AG08396 (cell line): ENCODE measurements at places on chromosomes 3 and 15.
A peak's percentile ranks its signal among the peaks of the same experiment; 100 is the strongest.

- DNase-seq, result peak; percentile 52
Measured at GRCh38 chr3:99862208-99862607, 44.5 kb downstream of the CMSS1 start.

DNA sequence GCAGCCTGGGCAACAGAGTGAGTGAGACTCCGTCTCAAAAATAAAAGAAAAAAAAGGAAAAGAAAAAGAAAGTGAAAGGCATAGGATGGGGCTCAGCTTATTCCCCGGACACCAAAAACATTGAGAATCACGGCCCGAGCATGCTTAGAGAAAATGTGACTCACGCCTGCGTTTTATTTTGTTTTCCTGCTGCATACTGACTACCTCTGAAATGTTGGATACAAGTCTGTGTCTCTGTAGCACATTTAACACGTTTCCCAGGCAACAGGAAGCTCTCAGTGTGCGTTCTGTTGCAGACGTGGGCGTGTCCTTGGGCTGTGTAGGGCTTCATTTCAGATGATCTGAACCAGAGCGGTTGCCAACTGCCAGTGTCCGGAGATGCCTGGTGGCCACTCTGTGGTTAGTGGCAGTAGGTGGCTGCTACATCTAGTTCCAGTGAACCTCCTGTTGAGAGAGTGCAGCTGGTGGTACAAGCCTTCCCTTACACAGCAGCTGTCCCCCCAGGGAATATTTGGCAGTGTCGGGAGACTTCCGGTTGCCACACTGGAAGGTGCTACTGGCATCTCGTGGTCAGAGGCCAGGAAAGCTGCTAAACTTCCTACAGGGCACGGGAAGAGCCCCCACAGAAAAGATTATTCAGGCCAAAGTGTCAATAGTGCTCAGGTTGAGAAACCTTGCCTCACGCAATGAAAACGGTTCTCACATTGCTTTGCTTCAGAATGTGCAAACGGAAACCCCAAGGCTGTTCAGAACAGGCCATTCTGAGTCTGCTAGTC is 3.0 kb downstream of the SLC51A start:
- DNase-seq, result peak; percentile 89

DNA sequence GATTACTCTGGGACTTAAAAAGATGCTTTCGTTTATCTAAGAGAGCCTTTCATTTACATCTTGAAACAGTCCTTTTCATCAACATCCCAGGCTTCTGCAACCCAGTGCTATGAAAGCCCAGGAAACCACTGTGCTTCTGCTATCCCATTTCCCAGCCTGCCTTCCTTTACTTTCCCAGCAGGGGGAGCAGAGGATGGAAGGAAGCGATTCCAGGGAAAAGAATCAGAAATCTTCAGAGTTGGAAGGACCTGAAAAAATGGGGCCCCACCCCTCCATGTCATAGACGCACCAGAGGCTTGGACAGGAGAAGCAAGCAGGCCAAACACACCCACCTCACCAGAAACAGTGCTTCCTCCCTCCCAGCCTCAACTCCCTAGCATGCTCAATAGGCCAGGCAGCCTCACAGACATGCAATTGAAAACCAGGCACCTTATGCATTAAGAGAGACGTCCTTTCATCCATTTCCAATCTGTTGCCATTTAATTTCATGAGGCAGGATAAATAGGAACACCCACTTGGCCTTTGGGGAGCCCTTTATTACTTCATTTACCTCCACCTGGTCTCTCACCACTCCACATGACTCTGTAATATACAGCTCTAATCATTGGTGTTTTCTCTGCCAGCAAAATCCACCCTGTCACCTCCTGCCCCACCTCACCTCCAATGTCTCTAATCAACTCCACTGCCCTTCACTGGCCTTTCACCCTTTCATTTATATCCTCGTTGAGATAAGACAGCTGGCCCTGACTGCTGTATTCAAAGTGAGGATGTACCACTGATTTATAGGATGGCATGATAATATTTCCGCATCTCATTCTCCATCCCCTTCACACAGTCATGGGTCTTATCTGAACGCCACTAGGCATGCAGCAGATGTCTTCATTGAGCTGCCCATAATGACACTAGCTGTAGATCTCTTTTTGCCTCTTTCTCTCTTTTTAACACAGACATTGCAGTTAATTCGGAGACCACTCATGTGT is 583.9 kb downstream of the NTRK3 start:
- DNase-seq, result peak; percentile 24

GRCh38 chr15:101295607-101296161 is 636 bp upstream of the SNRPA1 start:
- DNase-seq, result no peak

- peak; percentile 59 for DNase-seq
Measured at GRCh38 chr15:77784361-77785292, 151.9 kb upstream of the LINGO1 start.

GRCh38 chr3:62942227-62942626 is 67.0 kb upstream of the CADPS start:
- no peak for DNase-seq

DNA sequence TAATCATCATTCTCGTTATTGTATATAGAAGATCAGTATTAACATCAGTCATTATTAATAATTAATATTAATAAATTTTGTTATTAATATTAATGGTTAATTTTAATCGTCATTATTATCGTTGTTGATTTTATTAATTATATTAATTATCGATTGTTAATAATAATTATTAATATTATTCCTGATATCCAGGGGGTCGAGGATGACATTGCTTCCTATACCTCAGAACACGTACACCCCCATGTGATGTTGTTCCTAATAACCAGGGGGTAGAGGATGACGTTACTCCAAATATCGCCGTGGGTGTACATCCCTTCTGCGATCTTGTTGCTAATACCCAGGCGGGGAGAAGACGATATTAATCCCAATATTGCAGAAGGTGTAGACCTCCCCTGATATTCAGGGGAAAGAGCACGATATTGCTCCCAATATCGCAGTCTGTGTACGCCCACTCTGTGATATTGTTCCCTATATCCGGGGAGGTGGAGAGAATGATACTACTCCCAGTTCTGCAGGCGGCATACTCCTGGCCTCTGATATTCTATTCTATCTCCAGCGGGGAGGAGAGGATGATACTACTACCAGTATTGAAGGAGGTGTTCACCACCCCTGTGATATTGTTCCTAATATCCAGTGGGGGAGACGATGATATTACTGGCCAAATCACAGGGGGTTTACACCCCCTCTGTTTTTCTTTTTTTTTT is 22.3 kb upstream of the BMF start:
- no peak for DNase-seq

GRCh38 chr15:68817304-68818065 is 3.2 kb downstream of the ANP32A start:
- peak; percentile 61 for DNase-seq

DNA sequence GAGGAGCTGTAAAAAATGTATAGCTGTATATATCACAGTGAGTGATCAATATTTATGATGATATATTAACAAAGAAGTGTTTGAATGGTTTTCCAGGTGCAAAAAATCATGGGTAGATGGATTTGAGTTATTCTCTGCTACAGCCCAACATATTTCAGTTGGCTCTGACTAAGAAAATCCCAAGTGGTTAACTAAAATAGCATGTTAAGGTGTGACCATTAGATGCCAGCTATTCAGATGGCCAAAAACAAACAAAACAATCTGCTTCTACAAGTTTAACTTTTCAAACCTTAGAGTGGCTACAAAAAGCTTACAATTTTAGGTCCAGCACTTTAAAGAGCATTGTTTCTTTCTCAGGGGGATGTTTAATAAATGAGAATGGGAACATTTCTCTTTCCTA is 67.5 kb downstream of the SEMA6D start:
- no peak for DNase-seq

DNA sequence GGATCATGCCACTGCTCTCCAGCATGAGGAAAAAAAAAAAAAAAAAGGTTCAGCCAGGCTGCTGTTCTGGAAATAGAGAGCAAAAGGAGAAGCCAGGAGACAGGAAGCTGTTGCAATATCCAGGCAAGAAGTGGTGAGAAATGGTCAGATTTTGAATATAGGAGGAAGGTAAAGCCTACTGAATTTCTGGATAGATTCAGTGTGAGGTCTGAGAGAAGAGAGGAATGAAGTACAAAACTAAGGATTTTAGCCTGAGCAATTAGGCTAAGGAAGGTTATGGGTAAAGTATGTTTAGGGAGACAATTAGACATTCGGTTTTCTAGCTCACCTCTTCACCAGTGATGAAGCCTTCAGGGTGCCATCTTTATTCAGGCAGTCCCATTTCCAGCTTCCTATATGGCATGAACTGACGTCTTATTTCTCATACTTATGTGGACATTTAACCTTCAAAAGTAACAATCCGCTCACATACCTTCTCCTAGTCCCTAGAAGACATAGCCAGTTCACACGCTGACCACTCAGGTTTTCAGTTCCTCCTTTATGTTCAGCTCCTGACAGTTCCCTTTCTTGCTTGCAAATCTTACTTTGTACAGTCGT is 57.2 kb downstream of the KIF9 start:
- DNase-seq, result no peak

- no peak for DNase-seq
Measured at GRCh38 chr15:77717333-77717990, 84.8 kb upstream of the LINGO1 start.

GRCh38 chr3:101379658-101380376 is 59.4 kb upstream of the IMPG2 start:
- no peak for DNase-seq

GRCh38 chr3:132641837-132642538 is 17.6 kb downstream of the ACAD11 start:
- DNase-seq, result peak; percentile 44

DNA sequence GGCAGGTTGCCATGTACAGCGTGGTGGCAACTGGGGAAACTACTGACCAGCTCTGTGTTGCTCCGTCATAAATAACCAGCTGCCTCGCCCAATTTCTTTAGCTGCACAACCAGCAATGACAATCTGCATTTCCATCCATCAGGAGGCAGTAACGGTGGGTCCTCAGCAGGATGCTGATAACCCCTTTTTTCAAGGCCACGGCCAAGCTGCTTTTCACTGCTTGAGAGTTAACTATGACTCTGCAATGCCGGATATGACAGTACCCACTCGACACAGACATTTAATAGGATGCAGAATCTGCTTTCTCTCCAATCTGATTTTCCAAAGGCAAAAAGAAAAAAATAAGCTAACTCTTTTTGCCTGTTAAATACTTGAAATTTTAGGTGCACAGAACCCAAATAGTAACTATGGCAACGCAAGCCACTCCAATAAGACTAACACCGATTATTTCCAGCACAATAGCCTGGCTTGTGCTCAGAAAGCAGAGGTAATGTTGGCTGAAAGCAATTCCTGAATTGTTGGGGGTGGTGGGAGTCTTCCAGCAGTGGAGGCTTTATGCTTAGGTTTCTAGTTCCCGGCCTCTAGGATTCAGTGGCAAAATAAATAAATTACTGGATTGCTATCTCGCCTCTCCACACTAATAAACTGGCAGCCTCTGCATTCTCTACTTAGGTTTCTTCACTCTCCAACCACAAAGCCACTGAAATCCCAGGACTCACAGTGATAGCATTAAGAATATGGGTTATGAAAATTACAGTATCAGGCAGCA is 31.2 kb upstream of the SRGAP3 start:
- DNase-seq, result no peak

DNA sequence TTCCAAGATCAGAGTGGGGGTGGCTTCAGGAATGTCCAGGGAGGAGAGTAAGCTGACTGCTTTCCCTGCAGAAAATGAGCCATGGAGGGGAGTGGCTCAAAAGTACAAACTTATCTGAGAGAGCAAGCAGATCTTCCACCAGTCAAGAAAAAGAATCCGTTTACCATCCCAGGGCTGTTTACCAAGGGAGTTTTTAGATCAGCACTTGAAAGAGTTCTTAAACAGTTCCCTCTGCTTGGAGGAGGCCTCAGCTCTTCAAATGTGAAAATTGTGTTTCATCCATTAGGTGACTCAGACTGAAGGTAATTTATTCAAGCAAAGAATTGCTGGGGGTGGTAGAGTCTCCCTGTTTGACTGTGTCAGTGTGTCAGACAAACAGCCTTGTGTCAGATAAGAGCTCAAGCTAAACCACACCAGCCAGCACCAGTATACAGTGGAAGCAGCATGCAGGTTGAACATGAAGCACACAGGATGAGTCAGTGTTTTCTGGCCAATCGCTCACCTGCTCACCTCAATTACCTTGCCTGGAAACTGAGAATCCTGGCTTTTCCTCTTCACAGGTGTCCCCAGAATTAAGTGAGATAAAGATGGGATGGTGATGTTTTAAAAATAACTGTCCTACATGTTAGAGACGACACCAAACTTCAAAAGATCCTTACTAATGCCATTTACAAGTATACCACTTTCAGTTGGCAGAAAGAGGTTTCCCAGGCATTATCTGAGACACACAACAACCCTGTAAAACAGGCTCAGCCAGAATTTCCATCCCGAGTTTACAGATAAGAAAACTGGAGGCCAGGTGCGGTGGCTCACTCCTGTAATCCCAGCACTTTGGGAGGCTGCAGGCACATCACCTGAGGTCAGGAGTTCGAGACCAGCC is 21.7 kb downstream of the SH3BP5 start:
- DNase-seq, result peak; percentile 27

DNA sequence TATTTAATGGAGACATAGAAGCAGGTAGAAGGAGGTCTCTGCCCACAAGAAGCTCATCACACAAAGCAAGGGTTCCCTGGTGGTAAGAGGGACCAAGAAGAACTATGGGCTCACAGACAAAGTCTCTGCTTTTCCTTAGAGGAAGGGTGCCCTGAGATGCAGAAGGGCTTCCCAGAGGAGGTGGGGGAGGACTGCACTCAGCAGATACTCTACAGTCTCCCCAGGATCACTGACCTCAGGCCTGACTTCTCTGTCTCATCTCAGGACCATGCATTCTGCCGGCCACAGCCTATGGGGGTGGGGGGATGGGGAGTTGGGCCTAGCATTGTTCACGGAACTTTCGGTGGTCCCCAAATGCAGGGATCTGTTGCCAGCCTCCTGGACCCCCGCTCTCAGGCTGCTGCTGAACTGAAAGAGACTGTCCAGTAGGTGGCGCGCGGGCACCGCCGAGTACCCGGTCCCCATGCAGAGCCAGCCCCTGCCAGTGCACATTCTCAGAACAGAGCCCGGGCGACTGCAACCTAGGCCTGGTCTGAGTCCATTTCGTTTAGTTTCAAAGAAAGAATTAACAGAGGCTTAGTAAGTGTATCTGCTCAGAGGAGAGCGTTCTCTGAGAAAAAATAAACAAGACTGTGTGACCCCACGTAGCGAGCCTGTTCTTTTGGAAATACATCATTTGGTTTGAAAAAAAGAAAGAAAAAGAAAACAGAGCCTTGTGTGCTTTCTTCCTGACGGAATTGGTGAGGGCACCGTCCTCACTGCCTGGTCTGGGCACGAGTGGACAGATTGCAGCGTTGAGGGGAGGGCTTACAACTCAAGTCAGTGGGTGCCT is 74.1 kb downstream of the LRTM1 start:
- peak; percentile 87 for DNase-seq

DNA sequence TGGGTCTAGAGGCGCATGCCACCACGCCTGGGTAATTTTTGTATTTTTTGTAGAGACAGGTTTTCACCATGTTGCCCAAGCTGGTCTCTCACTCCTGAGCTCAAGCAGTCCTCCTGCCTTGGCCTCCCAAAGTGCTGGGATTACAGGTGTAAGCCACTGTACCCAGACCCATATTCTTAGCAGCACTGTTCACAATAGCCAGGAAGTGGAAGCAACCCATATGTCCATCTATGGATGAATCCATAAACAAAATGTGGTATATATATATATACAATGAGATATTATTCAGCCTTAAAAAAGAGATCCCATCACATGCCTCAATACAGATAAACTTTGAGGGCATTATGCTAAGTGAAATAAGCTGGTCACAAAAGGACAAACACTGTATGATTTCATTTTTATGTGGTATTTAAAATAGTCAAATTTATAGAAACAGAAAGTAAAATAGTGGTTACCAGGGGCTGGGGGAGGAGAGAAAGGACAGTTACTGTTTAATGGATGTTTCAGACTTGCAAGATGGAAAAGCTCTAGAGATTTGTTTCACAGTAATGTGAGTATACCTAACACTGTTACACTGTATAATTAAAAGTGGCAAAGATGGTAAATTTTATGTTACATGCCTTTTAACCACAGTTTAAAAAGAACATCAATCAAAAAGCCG is 35.7 kb upstream of the GRAMD1C start:
- no peak for DNase-seq
